Stimulated activated CD8-positive, alpha-beta memory T cell treated with anti-CD3 and anti-CD28 coated beads, Interleukin-15, amount 100 ng/mL, for 24 hours (primary cell): ENCODE measurements at places on chromosomes 6 and 20.

DNA sequence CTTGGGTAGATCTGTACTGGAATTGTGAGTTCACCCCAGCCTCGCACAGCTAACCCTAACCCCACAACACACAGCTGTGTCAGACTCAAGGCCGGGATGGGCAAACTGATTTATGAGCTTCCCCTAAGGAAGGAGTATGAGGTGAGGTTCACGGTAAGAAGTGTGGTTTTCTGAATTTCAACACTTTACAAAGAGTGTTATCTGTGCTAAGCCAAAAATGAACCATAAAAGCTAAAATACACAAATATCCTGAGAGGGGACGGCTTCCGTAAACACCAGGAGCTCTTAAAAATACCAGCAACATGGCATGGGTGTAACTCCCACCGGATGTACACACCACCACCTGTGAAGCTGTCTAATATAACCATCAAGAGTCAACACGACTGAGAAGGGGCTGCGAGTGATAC lies 101.2 kb downstream of the ATP9A start:
- no peak for DNase-seq

DNA sequence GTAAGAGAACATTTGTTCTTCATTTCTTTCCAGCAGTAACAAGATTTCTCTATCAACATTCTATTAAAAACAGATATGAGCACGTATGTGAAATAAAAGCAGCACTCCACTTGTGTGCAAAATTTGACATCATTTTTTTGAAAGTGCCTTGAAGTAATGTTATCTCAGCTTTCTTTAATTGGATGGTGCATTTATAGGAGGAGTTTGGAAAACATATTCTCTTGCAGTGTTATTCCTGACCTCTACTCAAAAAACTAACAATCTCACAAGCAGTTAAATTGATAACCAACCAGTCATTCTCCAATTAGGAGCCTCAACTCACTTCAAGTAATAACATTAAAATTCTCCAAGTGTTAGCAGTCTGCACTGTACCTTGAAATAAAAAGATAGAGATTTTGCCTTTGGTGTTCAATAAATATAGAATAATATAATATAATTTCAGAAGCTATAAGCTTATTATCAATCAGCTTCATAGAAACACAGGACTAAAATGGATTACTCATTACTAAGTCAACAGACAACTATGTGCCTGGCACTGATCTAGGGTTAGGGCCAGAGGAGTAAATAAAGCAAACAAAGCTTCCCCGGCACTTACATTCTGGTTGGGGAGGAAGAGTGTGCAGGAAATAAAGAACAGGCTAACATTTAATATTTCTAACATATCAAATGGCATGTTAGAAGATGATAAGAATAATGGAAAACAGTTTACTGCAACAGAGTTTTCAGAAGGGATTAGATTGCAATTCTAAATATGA lies 149.0 kb upstream of the SGK1 start:
- DNase-seq, result no peak

- peak; percentile 13 for DNase-seq
Observed at GRCh38 chr6:3356056-3356823, 97.5 kb downstream of the PSMG4 start.

GRCh38 chr6:168345896-168346754 lies 26.5 kb upstream of the DACT2 start:
- no peak for DNase-seq

GRCh38 chr6:160226118-160226591 lies 32.5 kb downstream of the SLC22A2 start:
- peak; percentile 2 for DNase-seq

DNA sequence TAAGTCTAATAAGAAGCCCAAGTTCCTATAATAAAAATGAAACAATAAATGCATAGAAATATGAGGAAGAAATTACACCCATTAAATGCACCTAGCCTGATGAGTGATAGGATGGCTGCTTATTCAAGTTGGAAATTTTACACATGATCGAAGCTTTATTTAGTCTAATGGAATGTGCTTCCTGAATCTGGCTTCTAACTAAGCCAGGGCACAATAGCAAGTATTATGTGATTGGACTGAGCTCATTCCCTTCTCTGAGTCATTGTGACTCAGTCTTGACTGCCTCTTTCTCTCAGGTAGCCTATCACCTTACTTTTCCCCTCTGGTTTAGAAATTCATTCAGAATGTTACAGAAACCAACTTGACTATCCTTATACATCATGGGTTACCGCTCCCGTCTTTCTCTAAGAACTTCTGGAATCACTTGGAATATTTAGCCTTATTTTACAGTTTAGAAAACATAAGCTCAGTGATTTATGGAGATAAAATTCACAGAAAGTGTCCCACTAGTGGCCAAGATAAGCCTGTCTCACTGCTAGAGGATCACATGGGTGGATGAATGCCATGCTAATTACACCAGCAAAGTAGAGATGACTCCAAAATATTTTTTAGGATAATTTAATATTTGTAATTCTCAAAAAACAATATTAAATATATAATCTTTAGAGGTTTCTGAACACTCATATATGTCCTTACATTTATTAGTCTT lies 505.3 kb upstream of the JAG1 start:
- no peak for DNase-seq

- no peak for DNase-seq
Observed at GRCh38 chr6:47200536-47201334, 109.0 kb downstream of the TNFRSF21 start.

DNA sequence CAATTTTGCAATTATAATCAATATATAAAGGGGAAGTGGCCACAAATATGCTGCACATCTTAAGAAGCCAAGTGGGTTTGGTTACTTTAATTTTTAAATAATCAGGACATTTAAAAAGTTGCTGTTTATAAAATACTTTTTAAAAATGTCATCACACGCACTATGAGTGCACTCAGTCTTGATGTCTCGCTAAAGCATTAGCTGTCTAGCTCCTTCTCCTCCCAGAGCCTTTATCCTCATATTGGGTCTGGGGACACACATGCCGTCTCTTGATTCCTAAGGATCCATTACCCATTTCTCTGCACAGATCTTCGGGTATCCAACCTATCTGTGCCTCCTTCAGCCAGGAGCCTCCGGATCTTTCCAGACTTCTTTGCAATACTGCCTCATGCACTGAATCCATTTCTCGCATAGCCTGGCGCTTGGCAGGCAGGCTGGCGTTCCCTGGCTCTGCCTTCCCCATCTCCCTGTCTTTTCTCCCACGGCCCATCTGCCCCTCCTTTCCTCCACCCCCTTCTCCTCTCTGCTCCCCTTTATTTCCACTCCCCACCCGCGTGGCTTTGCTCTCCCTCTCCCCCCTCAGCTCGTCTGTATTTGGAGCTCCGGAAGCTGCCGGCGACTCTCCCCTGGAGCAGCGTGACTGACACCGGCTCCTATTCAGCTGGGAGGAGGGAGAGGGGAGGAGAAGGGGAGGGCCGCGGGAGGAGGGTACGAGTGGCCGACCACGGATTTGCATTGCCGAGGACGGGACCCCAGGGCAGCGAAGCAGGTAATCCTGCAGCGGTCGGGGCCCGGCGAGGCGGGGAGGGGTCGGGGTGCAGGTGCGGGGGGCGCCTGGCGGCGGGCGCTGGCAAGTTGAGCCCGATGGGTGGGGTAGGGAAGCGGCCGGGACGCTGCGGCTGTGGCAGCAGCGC lies at the start of gene CAP2:
Gene CAP2, plus strand, starts transcription at position 618 of the 914 bp plus-strand sequence. CDS start 27,961 bp downstream, outside the sequence.
- no peak for DNase-seq

DNA sequence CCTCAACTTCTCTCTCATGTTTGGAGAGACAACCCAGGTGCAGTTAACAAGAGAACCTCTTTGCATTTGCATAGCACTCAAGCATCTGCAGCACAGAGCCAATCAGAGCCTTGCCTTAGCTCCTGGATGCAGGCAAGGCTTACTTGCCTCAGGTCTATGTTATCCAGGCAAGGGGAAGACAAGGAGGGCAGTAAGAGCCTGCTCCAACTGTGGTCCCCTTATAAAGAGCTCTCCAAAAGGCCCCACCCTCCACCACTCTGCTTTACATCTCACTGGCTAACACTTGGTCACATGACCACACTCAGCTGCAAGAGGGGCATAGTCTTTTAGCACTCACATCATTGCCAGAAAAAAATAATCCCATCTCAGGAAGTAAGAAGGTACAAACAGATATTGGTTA lies 540.0 kb downstream of the PTPRT start:
- DNase-seq, result no peak

DNA sequence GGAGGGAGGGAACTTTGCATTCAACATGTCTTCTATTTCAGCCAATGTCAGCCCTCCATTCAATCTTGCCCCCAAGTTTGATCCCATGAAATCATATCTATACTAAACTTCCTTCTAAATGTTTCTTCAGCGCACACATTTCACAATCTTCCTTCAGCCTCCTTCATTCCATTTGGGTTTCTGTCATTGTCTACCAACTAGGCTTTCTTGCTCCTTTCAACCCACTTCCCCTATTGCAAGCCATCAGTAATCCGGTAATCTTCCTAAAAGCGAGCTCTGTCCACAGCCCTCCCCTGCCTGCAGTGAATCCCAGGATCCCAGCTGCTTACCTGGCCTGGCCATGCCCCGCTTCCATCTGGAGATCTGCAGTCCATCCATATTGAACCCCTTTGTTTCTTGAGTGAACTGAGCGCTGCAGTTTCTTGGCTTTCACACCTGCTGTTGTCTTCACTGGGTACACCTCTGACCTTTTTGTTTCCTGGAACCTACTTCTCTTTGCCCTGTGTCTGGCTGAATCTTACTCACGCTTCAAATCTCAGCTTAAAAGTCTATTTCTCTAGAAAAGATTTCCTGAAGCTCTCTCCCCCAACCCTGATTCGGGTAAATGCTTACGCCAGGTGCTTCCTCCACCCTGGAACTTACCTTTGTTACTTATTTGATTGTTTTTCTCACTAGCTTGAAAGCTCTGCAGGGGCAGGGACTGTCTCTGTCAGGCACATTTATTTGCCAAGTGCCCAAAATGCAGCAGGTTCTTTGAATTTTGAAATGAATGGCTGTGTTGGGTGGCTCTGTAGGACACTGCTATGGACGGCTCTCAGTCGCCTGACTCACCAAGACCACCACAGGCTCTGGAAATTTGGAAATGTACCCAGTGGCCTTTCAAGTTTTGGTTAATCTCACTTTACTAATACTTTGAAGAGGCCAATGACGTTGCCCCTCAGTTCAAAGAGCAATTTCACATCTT lies 50.3 kb downstream of the ADTRP start:
- DNase-seq, result no peak

GRCh38 chr20:61490721-61491120 lies 238.7 kb downstream of the CDH4 start:
- DNase-seq, result no peak

DNA sequence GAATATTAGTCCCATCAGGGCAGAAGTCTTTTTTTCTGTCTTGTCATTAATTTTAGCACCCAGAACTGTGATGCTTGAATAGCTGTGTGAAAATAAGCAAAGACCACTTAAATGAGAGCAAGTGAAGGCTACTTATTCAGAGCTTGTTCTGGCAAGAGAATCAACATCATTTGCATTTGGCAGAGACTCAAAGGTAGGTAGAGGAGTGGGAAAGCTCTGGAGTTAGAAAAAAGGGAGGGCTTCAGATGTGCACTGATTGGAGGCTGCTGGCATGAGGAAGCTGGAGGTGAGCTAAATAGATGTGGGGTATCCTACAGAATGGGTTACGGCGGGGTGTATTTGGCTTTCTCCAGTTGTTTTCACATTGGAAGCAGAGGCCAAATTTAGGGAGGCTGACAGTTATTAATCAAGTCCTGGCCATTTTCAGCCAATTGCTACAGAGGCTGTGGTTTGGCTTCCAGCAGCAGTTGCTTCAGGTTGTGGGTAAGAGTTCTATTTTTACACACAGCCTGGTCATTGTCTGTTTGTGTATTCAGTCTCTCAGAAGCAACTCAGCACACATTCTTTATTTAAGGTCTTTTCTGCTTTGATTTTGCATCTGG lies 254.3 kb downstream of the BTBD3 start:
- DNase-seq, result no peak

GRCh38 chr20:47327711-47328110 lies 28.8 kb downstream of the ZMYND8 start:
- no peak for DNase-seq

- DNase-seq, result no peak
Observed at GRCh38 chr20:58723628-58723984, 31.0 kb downstream of the NPEPL1 start.

DNA sequence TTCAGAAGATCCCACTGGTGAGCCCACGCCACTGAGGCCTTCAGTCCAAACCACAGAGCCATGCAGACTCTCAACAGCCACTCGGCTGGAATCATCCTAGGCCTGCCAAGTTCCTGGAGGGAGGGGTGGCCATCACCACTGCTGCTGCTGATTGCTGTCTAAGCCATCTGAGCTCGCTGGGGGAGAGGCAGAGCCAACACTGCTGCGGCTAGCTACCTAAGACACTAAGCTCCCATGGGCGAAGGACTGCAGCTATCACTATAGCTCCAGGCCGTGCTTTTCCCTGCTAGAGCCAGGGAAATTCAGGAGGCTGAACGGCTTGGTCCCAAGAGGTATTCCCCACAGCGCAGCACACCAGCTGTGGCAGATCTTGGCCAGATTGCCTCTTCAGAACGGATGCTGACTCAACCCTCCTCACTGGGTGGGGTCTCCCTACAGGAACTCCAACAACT lies 73.6 kb downstream of the TBC1D32 start:
- no peak for DNase-seq

DNA sequence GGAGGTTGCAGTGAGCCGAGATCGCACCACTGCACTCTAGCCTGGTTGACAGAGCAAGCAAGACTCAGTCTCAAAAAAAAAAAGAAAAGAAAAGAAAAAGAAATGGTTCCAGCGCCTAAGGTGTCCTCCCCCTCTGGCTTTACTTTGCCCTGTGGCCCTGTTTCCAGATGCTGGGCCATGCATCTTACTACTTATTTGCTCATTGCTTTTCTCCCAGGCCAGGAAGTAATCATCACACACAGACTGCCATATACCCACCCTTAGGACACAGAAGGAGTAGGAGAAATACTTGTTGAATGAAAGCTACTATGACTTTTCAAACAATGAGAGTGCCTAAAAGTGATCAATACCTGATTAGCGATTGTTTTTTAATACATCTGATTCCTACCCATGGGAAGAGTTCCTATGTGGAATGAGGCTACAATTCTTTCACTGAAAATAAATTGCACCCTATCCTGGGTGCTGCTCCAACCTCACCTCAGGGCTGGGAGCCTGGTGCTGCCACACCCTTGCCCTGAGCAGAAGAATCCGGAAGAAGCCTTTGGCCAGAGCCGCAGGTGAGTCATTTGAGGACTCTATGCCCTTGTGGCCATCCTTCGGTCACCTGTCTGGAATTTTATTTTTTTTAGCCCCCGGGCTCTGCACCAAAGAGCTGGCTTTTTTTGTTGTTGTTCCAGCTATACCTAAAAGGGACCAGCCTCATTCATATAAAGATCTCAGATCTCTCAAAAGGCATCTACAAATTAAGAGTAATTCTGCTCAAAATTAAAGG lies 22.7 kb upstream of the TFAP2C start:
- DNase-seq, result no peak

DNA sequence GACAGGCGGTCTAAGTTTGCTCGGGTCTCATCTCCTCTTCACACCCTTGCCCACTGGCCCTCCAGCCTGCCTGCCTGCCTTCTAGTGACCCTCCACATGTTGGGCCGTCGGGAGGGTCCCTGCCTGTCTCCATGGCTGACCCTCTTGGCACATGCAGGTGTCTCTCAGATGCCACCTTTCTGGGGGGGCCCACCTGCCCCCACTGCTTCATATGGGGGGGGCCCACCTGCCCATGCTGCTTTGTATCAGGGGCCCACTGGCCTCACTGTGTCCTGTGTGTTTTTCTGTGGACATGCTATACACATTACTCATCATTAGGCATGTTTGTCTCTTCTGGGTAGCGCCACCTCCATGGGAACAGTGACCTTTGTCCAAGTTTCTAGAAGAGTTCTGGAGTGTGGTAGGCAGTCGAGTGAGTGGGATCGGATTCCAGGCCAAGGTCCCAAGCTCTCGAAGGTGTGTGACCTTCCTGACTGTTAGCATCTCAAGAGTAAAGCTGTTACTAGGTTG lies 40.4 kb upstream of the KIF25 start:
- no peak for DNase-seq
